Naive B cell (primary cell): ENCODE measurements at places on chromosomes 1 and 21.

GRCh38 chr1:26291433-26291832 is 11.5 kb downstream of the SH3BGRL3 start:
- no peak overlapping the region for H3K4me3 ChIP-seq
- no peak for DNase-seq
- peak overlapping the region; percentile 100 for H3K27ac ChIP-seq
- H3K27me3 ChIP-seq = no peaks in the 10 kb centered on the region

DNA sequence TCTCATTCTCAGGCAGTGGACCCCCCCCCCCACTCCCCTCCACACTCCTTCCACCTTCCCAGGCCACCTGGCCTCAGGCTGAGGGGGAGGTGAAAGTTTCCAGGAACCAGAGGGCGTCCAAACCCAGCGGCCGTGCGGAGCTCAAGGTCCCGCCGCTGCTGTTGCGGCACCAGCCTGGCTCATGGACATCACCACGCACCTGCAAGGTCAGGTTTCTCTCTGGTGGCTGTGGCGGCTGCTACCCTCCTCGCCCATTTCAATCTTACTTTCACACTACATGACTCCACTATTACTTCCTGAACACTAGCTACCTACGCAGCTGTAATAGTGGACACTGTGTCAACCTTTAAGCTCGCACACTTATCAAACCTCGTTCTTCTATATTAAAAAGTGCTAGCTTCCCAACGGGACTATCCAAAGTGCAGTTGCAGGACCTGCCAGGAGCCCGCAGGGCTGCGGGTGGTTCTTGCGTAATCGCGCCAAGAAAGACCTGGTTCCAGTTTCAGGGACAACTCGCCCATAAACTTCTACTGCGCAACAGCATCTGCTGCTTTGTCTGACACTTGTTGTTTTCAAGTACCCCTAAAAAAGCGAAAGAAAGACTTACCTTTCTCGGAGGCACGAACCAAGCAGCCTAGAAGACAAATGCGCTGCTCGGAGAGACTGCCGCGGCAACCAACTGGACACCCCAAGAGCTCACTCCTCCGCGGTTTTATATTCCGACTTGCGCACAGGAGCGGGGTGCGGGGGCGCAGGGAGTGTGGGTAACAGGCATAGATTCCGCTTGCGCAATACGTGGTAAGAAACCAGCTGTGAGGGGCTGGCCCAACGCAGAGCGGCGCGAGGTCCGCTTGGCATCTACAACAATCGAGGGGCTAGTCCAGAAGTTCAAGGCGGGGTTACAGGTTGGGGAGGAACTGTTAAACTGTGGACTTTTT is at the start of gene DIRAS3:
TSS of gene DIRAS3 (minus strand) at position 687 of the 938 bp plus-strand sequence. CDS start 3,330 bp downstream, outside the sequence.
- H3K27ac ChIP-seq = no peak within 1 kb of the TSS
- DNase-seq = no peak
- H3K4me3 ChIP-seq = no peak within 1 kb of the TSS
- H3K4me1 ChIP-seq = no peaks in the 10 kb centered on the region

DNA sequence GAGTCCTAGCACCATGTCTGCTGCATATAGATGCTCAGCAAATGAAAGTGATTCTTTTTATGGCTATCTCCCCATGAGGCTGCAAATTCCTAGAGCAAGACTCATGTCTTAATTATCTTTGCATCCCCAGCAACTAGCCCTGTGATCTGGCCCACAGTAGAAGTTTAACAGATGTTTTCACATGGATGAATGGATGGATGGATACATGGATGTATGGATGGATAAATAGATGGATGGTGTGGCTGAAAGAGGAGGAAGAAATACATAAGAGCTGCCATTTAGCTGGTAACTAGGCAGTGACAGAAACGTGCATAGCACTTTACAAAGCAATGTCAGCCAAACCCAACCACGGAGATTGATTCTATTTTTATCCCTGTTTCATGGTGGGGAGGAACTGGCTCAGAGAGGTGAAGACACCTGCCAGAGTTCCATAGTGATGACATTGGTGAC is 32.7 kb upstream of the ZBTB40 start:
- H3K27me3 ChIP-seq = peaks cover 41% of the 10 kb centered on the region
- H3K4me3 ChIP-seq = no peak overlapping the region
- DNase-seq = no peak
- H3K36me3 ChIP-seq = no peaks in the 10 kb centered on the region

GRCh38 chr1:233587958-233588799 is 25.7 kb upstream of the KCNK1 start:
- H3K4me1 ChIP-seq = peaks cover 2% of the 10 kb centered on the region
- no peak overlapping the region for H3K4me3 ChIP-seq
- peaks cover 17% of the 10 kb centered on the region for H3K27me3 ChIP-seq
- no peak overlapping the region for H3K27ac ChIP-seq

- no peaks in the 10 kb centered on the region for H3K27me3 ChIP-seq
- H3K4me3 ChIP-seq = no peak overlapping the region
- peak overlapping the region; percentile 43 for H3K27ac ChIP-seq
- peaks cover 6% of the 10 kb centered on the region for H3K4me1 ChIP-seq
Observed at GRCh38 chr1:200139661-200140250, 112.2 kb downstream of the NR5A2 start.

DNA sequence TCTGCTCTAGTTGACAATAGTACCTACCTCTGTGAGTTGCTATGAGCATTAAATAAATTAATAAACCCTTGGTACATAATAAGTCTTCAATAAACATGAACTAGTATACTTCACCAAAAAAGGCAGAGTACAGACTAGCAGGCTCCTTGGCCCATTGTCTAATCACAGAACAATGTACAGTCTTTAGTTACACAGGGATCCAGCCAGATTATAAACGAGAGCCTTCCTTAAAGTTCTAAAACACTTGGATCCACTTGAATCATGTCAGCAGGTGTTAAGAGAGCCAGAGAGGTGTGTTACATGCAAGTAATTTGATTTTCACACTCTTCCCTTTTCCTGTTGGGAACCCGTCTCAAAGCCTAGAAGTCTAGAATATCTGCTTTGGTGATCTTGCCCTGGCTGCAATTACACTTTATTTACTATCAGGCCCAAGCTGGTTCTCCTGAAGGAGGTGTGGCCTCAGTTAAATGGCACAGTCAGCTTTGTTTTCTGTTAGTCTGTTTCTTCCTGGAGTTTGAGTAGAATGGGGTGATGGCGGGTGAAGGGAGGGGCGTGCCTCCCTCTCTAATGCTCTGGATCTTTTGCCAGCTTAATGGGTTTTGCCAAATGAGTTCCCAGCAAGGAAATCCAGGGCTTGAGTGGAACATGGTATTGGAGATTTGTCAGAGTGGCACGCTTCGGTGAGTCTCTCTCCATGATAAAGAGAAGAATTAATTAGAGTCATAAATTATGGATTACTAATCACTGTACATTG is 570.9 kb upstream of the CAMK1G start:
- no peak overlapping the region for H3K4me3 ChIP-seq
- DNase-seq = no peak
- H3K4me1 ChIP-seq = no peaks in the 10 kb centered on the region
- no peak overlapping the region for H3K27ac ChIP-seq
- no peaks in the 10 kb centered on the region for H3K36me3 ChIP-seq
- H3K27me3 ChIP-seq = no peaks in the 10 kb centered on the region

DNA sequence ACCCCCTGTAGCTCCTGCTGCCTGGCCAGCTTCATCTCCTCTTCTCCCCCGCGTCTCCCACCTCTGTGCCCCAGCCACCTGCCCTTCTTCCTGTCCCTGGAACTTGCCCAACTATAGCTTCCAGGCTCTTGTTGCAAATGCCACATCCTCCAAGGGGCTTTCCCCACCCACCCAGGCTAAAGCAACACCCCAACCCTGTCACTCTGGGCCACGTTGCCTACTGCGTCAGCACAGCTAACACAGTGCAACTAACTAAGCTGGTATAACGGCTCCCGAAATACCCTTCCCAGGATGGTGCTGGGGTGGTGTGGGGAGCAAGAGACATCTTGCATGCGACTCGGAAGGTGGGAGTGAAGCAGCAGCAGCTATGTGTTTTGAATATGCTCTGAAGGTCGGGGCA is 19.7 kb downstream of the CAMK2N1 start:
- no peak for DNase-seq
- H3K27ac ChIP-seq = no peak overlapping the region
- no peaks in the 10 kb centered on the region for H3K4me1 ChIP-seq
- no peak overlapping the region for H3K4me3 ChIP-seq
- peaks cover 37% of the 10 kb centered on the region for H3K27me3 ChIP-seq

- no peak overlapping the region for H3K27ac ChIP-seq
- no peaks in the 10 kb centered on the region for H3K4me1 ChIP-seq
- no peak overlapping the region for H3K4me3 ChIP-seq
- peaks cover 7% of the 10 kb centered on the region for H3K27me3 ChIP-seq
- DNase-seq = no peak
Observed at GRCh38 chr1:7586031-7586941, 184.8 kb upstream of the VAMP3 start.

GRCh38 chr1:91032349-91032748 is 10.5 kb upstream of the ZNF644 start:
- H3K27ac ChIP-seq = no peak overlapping the region
- no peak for DNase-seq
- no peak overlapping the region for H3K4me3 ChIP-seq
- peaks cover 9% of the 10 kb centered on the region for H3K27me3 ChIP-seq

- H3K36me3 ChIP-seq = peaks cover 9% of the 10 kb centered on the region
- no peak overlapping the region for H3K27ac ChIP-seq
- peak; percentile 40 for DNase-seq
- H3K27me3 ChIP-seq = no peaks in the 10 kb centered on the region
- H3K4me3 ChIP-seq = no peak overlapping the region
- peaks cover 5% of the 10 kb centered on the region for H3K4me1 ChIP-seq
Observed at GRCh38 chr1:58515794-58516401, 30.6 kb downstream of the OMA1 start.

DNA sequence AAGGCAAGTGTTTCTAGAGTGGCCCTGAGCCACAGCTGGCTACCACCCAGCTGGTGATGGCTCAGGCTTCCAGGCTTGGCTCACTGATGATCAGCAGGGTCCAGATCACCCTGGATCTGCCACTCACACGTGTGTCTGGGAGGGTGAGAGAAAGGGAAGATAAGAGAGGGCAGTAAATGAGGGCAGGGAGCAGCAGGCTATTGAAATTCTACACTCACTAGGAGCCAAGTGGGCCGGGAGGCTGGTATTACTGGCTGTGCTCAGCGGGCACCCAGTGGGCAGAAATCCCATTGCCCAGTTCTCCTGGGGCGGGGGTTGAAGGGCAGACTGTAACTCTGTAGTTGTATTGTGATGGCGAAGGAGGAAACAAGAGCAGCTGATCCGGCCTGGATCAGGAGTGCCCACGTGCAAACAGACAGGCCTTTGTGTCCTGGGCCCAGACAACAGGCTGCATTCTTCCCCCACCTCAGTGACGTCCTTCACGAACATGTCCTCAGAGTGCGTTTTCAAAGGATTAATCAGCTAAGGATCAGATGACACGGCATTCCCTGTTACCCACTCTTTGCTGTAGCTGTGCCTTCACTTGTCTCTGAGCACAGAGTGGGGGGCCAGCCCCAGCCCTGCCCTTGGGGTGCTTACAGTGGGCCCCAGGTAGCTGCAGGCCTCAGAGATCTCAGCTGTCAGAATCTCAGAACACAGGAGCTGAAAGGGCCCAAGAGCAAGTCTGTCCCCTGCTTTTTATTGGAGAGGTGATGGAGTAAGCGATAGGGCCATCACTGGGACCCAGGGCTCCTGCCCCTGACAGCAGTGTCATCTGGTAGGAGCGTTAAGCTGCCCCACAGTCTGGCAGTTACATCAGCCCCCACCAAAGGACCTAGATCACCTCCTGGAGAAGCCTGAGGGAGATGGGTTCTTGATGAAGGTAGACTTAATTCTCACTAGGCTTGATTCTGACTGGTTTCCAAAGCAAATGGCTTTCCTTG is 60.5 kb downstream of the ATP1A1 start:
- H3K36me3 ChIP-seq = no peaks in the 10 kb centered on the region
- H3K27ac ChIP-seq = no peak overlapping the region
- no peaks in the 10 kb centered on the region for H3K4me1 ChIP-seq
- no peak for DNase-seq

- H3K4me3 ChIP-seq = no peak overlapping the region
- no peaks in the 10 kb centered on the region for H3K4me1 ChIP-seq
- H3K36me3 ChIP-seq = no peaks in the 10 kb centered on the region
- H3K27me3 ChIP-seq = no peaks in the 10 kb centered on the region
Observed at GRCh38 chr1:61287014-61287413, 204.7 kb downstream of the NFIA start.

DNA sequence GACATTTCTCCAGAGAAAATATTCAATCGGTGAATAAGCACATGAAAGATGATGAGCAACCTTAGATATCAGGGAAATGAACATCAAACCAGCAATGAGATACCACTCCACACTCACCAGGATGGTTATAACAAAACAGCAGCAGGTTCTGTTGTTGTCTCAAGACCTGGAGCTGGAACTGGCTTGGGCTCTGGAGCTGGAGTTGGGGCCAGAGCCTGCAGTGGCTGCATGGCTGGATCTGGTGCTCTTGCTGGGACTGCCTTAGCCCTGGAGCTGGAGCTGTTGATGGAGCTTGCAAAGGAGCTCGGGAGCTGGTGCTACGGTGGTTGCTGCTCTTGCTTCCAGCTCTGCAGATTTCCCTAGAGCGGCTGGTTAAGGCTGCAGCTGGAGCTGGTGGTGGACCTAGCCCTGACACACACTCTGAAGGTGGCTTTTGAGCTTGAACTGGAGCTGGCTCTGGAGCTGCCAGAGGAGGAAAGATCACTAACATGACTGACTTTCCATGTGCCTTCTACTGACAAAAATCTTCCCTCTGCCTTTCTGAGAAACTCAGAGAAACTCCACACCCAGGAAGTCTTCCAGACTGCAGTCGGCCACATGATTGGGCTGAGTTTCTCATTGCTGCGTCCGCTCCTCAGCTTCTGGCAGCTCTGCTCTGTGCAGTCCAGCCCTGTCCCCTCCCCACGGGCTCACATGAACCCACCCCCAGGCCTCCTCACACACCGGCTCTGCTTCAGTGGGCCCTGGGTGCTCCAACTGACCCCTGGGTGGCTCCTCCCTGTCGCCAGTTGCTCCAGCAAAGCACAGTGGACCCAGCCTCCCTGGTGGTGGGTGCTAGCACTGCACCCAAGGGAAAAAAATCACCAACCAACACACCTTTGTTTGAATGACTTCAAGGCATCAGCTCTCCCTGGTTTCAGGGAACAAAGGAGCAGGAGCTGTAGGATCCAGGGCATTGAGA is 139.1 kb upstream of the FMN2 start:
- no peak overlapping the region for H3K27ac ChIP-seq
- H3K36me3 ChIP-seq = no peaks in the 10 kb centered on the region
- peaks cover 5% of the 10 kb centered on the region for H3K27me3 ChIP-seq
- H3K4me3 ChIP-seq = no peak overlapping the region

DNA sequence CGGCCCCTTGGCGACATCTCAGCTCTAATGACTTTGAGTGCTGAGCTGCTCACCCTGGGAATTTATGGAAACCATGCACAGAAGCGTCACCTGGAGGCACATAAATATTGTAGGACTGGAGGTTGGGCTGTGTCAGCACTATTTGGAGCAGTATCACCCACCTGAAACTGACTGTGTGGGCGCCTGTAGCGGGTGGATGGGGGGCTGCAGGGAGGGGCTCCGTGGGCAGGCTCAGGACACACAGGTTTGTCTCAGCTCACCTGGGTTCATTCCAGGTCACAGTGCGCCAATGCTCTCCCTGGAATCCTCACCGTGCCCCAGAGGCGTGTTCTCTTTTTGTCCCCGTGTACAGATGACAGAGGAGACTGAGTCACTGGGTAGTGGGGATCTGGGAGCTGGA is 74.8 kb upstream of the ACTL8 start:
- DNase-seq = no peak
- no peaks in the 10 kb centered on the region for H3K36me3 ChIP-seq
- no peak overlapping the region for H3K4me3 ChIP-seq
- H3K27me3 ChIP-seq = peaks cover 12% of the 10 kb centered on the region

DNA sequence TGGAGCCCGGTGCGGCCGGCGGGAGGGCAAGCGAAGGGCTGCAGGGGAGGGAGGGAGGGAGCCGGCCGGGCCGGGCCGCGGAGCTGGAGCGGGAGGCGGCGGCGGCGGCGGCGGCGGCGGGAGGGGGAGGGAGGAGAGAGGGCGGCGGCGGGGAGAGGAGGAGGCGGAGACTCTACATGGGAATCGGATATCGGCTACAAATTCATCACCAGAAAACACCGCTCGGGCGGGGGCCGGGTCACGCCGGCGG is at the start of gene AKT3:
TSS of gene AKT3 (minus strand) at position 42 of the 250 bp plus-strand sequence. CDS start 7,073 bp downstream, outside the sequence.
- peaks cover 11% of the 10 kb centered on the region for H3K4me1 ChIP-seq
- H3K27me3 ChIP-seq = no peaks in the 10 kb centered on the region
- no peaks in the 10 kb centered on the region for H3K36me3 ChIP-seq
- peak within 1 kb of the TSS; percentile 98 for H3K4me3 ChIP-seq
